HS-5 (cell line): ENCODE measurements at places on chromosomes 4 and X.

DNA sequence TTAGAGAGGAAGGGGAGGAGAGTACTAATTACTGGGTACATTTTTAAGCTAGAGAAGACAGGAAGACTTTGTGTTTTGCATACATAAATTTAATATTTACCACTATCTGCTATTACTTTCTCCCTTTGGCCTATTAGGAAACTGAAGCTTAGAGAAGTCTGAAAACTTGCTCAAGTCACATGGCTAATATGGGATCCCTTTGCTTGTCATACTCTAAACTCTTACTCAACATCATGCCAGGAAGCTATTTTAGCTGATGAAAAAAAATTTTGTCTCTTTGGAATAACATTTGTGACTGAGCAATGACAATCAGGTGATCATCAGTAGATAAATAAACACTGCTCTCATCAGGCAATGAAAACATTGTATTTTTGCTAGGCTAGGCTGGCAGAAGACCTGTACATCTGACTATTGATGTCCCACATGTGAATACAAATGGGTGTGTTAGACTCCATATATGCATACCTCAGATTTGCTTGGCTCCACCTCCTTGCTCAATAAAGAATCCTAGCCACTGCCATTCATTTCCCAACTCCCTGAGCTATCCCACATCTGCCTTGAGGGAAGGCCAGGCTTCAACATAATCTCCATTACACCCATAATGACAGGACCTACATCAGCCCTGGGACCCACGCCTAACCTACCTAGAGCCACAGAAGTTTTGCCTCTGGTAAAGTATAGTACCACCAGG lies 17.0 kb upstream of the DCLK2 start:
- no peak for DNase-seq

- DNase-seq: peak; percentile 0
Observed at GRCh38 chrX:50107470-50107869, 93.3 kb downstream of the AKAP4 start.

- no peak for DNase-seq
Observed at GRCh38 chrX:53261355-53261972, 19.9 kb downstream of the IQSEC2 start.

GRCh38 chr4:41661442-41662076 lies 87.0 kb downstream of the PHOX2B start:
- no peak for DNase-seq

GRCh38 chr4:67437974-67438713 lies 107.2 kb downstream of the CENPC start:
- peak; percentile 5 for DNase-seq

DNA sequence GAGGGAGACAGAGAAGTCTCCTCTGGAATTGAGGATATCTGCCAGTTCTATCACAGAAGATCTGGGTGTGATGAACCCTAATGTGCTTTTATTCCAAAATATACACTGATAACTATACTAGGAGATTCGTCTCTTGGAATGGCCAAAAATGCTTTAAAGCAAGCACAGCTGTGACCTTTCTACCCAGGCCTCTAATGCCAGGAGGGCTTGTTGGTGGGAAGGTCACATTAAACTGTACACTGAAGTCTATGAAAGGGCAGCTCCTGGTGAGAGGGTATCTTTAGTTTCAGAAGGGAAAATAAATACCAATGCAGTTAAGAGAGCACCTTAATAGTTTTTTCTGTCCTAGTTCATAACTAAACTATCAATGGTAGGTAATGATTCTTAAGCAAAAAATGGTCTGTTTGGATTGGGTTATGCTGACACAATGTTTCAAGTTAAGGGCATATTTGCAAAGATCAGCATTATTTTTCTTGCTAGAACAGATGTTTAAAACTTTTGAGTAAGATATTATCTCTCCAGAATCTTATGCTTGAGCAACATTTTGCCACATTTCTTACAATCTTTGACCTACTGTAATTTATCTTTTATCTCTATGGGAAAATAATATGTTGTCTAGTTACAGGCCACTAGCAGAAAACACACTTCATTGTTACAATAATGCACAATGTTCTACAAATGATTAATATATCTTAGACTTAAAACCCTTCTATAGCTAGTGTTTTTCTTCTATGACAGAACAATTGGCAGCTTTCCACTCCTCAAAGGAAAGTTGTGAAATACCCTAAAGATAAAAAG lies 59.6 kb downstream of the SEC24D start:
- no peak for DNase-seq

GRCh38 chr4:168588916-168589531 lies 92.2 kb downstream of the PALLD start:
- DNase-seq: peak; percentile 56

- peak; percentile 96 for DNase-seq
Observed at GRCh38 chr4:25172961-25173915, 13.0 kb upstream of the SEPSECS start.

GRCh38 chr4:107283587-107284559 lies 247.8 kb upstream of the DKK2 start:
- peak; percentile 94 for DNase-seq

DNA sequence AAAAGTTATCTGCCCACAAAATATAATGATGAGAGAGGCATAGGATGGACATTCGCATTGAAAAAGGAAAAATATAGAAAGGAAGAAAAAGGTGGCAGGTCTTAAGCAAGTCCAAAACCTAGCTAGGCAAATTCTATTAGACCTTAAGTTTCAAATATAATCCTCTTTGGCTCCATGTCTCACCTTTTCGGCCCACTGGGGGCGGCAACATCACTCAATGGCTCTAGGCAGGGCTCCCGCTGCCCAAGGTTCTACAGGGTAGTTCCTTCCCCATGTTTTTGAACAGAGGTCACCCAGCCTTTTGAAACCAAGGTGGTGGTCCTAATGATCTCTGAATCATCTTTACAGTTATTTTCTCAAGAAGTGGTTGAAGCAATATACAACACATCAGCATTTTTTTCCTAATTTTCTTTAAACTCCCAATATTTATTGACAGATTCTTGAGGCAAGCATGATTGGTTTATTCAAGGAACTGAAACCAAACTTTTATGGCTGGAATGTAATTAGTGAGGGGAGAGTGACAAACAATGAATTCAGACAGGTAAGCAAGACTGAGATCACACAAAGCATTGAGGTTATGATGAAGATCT lies 309.4 kb downstream of the ANTXR2 start:
- DNase-seq: no peak

- DNase-seq: peak; percentile 68
Observed at GRCh38 chrX:115344885-115345614, 55.5 kb downstream of the LUZP4 start.

DNA sequence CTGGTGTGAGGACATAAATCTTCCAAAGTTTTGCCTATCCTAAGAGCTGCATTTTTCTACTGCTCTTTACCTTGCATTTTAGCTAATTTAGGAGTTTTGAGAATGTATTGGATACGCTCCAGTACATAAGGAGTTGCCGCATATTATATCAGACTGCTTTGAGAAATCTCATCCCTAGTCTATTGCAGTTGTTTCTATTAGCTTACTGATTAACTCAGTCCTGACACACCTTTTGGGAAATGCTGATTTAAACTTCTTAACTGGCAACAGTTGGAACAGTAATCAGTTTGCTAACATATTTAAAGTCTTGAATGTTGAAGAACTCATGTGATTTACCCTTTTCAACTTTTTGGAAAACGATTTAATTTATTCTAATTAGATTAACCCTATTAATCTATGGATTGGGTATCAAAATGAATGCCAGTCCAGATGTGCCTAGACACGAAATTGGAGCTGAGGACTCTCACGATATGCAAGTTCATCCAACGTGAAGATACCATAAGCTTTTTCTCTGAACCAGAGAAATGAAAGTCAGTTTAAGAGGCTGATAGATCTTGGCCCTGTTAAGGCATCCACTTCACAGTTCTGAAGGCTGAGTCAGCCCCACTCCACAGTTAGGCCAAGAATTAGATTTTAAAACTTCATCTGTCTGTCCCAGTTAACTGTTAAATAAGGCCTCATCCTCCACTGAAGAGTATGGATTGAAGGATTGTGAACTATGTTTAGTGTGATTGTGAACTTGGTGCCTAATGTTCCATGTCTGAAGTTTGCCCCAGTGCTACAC lies 90.0 kb downstream of the MAOA start:
- DNase-seq: no peak

GRCh38 chr4:55543858-55544257 lies 2.9 kb downstream of the CLOCK start:
- no peak for DNase-seq

DNA sequence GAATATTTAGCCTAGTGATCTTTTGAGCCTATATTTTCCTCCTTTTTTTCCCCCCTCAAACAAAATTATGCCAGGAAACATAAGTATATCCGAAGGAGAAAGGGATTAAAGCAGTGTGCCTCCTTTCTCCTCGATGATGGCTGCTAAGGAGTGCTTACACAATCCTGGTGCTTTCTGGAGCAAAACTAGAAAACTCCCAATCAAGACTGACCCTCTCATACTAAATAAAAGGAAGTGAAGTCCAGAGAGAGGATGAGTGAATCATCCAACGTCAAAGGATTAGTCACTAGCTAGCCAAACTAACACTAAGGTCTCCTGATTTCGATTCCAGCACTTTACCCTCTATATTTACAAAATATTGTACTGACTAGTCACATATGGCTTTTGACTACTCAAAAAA lies 146.8 kb downstream of the PPP3CA start:
- DNase-seq: peak; percentile 85

DNA sequence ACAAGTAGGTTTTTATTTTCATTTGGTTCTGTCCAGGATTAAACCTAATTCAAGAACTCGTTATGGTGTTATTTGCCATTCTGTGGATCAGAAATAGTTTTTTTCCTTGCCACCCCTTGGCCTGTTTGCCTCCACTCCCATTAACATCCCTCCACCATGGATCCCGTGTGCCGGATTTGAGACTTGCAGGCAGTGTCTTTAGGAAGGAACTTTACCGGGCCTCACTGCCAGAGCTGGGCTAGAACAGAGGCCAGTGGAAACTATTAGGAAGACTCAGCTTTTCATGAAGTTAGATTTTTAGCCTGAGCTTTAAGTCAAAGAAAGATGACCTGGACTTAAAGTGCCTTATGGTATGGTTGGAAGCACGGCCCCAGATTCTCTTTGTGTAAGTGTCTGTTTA lies 2.4 kb downstream of the KLHL2 start:
- no peak for DNase-seq

DNA sequence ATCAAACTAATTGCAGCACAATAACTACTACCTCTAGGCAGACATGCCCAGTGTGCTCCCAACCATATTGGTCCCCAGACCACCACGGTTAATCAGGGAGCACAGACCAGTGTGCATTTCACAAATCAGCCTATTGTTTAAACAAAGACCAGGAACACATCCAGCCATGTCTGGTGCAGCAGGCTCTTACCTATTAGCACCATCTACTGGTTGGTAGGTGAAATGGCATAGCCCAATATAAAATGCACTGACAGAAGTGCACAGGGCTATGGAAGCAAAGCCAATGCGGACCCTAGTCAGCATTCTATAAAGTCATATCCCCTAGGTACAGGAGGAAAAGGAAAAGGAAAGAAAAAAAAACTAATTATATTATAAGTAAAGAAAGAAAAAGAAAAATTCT lies 15.5 kb upstream of the CYLC1 start:
- no peak for DNase-seq

DNA sequence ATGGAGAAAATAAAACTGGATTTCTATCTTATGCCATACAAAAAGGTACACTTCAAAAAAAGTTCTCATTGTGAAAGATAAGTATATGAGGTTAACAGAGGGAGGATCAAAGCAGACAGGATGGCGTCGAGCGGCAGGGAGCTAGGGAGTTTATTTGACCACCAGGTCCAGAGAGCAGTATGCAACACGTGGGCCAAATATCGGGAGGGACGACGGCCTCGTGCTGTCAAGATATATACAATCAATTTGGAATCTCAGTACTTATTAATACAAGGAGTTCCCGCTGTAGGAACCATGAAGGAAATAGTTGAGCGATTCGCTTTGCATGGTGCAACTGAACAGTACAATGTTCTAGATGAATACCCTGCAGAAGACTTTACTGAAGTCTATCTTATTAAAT lies 1069.4 kb upstream of the INTU start:
- DNase-seq: no peak

GRCh38 chr4:98680806-98681205 lies 22.4 kb upstream of the TSPAN5 start:
- no peak for DNase-seq

- DNase-seq: no peak
Observed at GRCh38 chr4:56148428-56148827, 199.7 kb downstream of the CEP135 start.

- no peak for DNase-seq
Observed at GRCh38 chr4:53309321-53310040, 56.4 kb downstream of the SCFD2 start.

DNA sequence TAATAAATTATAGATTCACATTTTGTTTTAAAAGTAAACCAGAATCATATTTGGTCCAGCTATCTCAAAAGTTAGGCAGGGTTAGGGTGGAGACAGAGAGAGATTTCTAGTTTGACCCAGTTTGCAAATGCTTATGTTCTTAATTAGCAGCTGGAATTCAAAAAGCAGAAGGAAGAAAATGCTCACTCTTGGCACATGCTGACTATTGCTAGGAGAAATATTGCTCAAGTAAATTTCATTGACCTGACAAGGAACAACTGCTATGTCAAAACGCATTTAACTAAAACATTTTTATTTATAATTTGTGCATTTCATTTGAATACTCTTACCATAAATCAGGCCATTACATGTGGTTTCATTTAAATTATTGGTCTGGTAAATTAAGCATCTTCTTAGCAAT lies 131.8 kb downstream of the GLRA3 start:
- DNase-seq: no peak

DNA sequence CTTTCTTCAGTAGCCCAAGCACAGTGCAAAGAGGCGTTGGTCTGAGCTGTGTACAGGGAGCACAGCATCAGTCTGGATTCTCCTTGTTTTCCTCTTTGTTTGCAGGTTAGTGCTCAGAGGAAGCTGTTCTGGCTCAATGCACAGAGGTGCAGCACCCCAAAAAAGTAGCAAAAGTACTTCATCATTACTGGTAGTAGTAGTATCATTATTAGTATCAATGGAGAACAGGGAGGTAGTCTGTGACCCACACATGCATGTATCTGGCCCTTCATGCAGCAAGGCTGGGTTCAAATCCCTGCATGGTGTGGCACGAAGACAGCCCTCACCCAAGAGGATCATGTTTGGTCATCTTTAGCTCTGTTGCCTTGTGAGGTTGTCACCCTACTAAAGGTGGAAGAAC lies 68.7 kb downstream of the CXXC4 start:
- DNase-seq: no peak

DNA sequence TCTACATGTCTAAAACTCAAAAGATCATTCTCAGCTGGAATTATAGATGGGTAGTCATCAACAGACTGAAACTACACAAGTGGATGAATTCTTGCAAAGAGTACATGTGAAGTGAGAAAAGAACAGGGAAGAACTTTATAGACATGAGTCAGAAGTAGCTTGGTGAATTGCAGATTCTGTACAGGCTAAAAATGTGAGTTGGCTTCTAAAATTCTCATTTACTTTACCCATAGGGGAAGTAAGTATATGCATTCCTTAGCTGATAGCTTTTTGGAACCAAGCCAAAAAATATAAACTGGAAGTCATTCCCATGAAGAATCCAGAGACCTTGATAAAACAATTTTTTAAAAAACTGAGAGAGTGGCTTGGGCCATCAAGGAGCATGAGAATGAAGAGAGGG lies 584.2 kb upstream of the FTHL17 start:
- DNase-seq: no peak
